ENCODE measurements at places on chromosomes 7 and 10.

- no peak for DNase-seq
These were observed 857.3 kb upstream of the ZWINT start for GRCh38 chr10:57218382-57218781.

DNA sequence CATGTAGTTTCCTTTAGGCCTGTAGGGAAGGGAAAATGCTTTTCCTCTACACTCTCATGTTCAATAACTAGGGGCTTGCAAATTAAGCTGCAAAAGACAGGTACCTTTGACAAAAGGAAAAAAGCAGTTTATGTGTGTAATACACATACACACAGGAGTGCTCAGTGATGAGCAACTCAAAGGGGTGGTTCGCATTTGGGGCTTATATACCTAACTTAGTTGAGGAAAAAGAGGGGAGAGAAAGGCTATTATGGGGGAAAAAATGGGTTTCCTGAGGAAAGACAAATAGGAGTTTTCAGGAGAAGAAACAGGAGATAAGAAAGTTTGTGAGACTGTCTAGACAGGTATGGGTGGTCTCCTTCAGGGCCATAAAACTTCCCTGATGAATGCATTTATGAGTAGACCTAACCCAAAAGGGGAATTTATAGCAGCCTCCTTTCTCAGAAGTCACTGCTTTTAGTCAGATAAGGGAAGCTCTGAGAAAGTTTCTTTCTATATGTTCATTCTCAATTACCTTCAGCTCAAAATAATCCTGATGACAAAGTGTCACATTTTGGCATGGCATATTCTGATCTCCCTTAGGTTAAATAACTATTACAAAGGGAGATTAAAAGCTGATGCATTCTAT lies 55.2 kb upstream of the EZH2 start:
- no peak for DNase-seq

DNA sequence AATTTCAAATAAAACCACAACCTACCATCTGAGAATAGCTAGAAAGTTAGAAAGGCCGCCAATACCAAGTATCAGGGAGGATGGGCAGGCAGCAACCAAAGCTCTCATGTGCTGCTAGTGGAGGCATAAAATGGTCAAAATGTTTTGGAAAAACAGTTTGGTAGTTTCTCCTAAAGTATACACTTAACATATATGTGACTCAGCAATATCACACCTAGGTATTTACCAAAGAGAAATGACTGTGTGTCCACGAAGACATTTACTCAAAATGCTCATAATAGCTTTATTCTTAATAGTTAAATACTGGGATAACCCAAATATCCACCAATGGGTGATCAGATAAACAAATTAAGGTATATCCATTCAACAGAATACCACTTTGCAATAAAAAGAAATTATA lies 14.3 kb downstream of the RHEB start:
- no peak for DNase-seq

- no peak for DNase-seq
These were observed 305.8 kb upstream of the NEBL start for GRCh38 chr10:21202776-21203462.

GRCh38 chr10:97388152-97388551 lies 13.0 kb downstream of the RRP12 start:
- no peak for DNase-seq

DNA sequence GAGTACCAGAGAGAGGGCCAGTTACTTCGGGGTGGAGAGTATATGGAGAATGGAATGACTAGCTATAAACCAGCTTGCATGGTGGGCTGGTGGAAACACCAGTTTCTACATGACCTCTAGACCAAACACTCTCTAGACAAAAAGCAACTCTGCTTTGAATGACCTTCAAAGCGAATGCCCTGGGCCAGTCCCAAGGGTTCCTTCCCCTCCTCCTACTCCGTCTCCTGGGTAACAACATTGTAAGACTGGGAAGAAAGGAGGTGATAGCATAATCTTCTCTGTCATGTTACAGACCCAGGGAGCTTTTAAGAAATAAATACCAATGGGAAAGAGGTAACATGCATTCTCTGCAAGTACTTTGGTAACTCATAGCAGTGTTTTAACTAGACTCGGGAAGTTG lies 7.4 kb downstream of the HK1 start:
- DNase-seq = no peak

GRCh38 chr10:99421233-99421739 lies 9.1 kb downstream of the GOT1 start:
- no peak for DNase-seq

DNA sequence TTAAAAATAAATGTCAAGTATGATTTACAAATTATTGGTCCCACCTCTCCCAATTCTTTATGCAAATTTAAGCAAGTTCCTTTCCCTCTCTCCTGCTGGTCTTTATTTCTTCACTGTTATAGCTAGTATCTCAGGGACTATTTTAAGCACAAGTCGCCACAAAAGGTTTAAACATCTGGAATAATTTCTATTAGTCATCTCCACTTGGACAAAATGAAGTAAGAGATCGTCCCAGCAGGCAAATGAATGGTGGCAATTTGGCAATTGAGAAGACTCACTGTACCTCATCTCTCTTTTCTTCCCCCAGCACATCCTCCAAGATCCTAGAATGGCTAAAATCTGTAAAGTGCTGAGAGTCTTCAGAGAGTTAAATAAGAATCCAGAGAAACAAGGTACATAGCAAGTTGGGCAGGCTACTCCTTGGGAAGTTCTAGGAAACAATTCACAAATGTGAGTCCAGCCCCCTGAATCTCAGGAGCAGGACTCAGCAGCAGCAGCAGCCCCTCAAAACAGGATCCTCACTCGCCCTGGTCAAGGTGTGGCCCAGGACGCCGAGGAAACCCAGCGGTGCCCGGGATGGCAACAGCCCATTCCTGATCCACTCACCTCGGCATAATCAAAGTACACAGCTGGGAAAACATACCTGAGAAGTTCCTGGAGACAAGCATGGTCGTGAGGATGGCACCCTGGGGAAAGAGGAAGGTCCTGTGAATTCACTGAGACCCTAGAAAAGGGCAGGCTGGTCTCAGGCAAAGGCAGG lies 30.3 kb upstream of the NDST2 start:
- DNase-seq = no peak

DNA sequence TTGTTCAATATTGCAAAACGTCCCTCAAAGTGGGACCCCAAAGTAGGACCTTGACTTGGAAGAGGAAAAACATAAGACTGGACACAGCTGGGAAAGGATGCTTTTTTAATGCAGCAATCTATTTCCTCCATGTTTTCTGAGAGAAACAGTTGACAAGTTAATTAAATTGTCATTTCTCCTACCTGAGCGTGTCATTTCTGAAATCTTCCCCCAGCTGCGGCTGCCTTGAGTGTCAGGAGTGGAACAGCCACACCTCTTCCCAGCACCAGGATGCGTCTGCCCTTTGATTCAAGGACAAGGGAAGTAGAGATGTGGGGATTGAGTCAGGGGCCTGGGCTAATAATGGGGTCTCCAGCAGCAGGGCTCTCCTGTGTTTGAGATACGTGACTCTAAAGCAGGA lies 171.3 kb downstream of the HECW1 start:
- DNase-seq = no peak

DNA sequence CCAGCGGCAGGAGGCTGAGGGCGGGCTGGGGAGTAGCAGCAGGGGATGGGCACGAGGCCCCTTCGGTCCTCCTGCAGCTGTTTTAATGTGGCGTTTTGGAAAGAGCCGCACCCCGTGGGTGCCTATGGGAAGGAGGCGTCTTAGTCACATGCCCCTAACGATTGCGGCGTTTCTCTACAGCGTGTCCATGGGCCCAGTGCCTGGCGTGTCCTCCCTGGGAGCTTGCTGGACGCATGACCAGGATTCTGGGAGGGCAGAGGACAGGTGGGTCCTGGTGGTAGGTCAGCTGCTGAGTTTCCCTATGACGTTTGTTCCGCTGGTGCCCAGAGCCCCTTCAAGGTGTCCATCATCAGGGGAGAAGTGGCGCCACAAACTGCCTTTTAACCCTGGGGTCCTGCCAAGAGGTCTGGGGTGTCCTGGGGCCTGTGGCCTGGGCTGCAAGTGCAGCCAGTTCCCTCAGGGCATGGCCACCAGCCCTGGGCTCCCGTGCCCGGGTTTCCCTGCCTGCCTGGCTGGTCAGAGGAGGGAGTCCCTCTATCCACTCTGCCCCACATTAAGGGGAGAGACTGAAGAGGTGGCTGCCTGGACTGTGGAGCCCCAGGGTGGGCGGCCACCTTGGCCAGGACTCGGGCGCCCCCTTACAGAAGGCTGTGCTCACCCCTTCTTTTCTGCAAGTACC lies 48.7 kb downstream of the PWWP2B start:
- no peak for DNase-seq

GRCh38 chr7:68424658-68425297 lies 1173.5 kb upstream of the AUTS2 start:
- no peak for DNase-seq

DNA sequence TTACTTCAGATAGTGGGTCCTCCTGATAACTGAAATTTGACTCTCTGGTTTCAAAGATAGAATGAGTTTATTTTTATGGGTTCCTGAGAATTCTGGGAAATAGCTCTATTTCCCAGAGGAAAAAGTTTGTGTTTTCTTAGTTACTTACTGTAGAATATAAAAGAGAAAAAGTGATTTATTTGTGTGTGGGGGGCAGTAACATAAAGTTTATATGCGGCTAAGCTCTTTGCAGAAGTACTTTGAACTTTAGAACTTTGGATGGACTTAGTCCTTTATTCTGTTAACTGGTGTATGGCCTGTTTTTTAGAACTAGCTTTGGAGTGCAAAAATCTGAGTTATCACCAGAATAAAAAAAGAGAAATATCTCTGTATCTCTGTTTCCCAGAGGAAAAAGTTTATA lies 157.1 kb downstream of the BBS9 start:
- no peak for DNase-seq

- DNase-seq = no peak
These were observed 701.4 kb upstream of the COBL start for GRCh38 chr7:52017802-52018679.

DNA sequence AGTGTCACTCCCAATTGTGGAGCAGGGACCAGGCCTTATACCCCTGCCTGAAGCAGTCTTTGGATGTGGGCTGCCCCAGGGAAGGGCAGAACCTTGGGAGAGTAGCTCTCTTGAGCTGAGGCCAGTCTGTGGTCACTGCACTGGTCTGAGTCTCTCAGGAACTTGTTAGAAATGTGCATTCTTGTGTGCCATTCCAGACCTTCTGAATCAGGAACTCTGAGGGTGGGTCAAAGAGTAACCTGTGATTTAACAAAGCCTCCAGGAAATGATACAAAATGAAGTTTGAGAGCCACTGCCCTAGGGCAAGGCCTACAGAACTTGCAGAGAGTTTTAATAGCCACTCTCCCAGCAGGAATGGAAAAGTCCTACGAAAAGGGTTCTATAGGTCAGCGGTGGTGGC lies 68.1 kb downstream of the LYZL1 start:
- peak; percentile 22 for DNase-seq

GRCh38 chr7:76326646-76327233 lies 24.3 kb downstream of the HSPB1 start:
- no peak for DNase-seq

GRCh38 chr7:2353936-2354185 lies 766 bp upstream of the EIF3B start:
- peak; percentile 76 for DNase-seq

DNA sequence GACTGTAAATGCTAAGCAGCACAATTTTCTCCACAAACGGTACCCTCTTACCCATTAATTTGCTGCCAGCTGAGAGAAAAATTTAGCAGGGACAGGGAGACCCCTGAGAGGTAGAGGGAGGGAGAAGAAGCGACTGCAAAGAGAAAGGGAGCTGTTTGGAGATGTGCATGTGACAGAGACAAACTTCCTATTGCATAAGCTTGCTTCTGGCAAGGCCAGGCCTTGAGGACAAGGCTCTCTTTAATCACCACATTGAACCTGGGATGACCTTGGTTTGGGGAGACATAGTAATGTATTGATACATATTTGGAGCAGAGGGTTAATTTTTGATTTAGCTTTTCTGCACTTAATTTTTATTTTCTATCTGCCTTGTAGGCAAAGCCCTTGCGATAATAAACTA lies 31.1 kb upstream of the HIBADH start:
- DNase-seq = no peak

DNA sequence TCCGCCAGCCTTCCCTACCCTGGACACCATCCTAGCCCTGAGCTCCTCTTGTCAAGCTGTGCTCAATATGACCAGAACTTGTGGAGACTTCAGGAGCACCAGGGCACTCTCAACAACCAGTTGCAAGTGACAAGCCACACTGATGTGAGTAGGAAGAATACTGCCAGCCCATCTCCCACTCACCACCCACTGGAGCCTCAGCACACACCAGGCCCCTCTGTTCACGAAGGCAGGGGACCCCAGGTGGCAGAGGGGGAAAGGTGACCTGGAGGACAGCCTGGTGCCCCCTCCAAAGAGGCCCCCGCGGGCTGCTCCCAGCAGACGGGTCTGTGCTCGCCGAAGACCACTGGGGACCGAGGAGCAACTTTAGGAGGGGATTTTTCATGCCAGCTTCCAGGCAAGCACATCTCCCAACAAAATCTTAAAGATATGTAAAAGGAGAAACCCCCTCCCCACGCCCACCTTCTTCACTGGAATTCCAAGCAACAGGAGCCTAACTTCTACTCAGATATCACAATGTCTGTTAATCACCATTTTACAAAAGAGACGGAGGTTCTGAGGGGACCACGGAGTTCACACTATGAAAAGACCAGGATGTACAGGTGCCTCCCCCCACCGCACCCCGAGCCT lies 1.0 kb downstream of the MMD2 start:
- DNase-seq = no peak

- peak; percentile 42 for DNase-seq
These were observed 10.9 kb downstream of the CDHR1 start for GRCh38 chr10:84205049-84205852.

DNA sequence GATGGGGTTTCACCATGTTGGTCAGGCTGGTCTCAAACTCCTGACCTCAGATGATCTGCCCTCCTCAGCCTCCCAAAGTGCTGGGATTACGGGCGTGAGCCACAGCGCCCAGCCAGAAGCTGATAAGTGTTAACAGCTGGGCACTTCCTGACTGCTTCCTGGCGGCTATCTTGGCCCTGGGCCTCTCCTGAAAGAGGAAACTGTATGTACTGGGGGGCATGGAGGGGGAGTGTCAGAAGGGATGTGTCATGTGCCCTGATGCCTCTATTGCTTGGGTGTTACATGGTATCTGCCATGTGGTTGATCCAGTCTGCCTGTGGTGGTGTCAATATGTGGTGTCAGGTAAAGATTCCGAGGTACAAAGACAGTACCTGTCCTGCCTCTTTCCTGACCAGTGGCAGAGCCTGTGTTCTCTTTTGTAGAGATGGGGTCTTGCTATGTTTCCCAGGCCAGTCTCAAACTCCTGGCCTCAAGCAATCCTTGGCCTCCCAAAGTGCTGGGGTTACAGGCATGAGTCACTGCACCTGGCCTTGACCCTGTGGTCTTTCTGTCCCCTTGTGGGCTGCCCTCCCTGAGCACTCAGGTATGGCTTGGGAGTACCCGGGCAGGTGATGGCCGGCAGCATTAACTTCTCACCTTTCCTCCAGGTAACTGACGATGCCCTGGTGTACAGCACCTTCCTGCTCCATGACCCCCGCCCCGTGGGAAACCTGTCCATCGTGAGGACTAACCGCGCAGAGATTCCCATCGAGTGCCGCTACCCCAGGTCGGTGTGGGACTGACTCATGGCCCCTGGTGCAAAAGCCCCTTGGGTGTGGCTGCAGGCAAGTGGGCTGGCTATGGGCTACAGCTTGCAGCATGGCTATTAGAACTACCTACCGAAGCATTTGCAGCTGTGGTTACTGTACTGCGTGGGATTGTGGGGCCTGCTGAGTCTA lies 4.4 kb downstream of the ZP3 start:
- DNase-seq = no peak
